Large intestine (tissue), 12 donors: ENCODE measurements at places on chromosomes 12 and 14. TPM values are rescaled to one million over a fixed set of nuclear protein-coding genes. Genes with fewer than 3 reads are reported as not detected.

DNA sequence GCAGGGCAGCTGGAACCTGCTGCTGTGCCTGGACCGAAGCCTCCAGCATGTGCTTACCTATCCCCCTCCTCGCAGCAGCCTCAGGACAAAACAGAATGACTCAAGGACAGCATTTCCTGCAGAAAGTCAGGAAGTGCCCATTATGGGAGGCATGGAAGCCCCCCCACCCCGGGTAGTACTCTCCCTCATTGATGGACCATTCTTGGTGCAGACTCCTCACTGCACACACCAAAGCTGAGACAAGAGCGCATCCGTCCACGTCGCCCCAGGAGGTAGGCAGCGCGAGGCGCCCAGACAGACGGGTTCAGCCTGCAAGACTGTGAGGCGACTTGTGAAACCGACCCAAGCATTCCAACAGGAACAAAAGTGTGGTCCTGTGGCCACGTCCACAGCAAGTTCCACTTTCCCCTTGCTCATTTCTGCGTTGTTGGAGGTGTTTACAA is 243.9 kb upstream of the ATXN7L3B start:
- DNase-seq = no peak

DNA sequence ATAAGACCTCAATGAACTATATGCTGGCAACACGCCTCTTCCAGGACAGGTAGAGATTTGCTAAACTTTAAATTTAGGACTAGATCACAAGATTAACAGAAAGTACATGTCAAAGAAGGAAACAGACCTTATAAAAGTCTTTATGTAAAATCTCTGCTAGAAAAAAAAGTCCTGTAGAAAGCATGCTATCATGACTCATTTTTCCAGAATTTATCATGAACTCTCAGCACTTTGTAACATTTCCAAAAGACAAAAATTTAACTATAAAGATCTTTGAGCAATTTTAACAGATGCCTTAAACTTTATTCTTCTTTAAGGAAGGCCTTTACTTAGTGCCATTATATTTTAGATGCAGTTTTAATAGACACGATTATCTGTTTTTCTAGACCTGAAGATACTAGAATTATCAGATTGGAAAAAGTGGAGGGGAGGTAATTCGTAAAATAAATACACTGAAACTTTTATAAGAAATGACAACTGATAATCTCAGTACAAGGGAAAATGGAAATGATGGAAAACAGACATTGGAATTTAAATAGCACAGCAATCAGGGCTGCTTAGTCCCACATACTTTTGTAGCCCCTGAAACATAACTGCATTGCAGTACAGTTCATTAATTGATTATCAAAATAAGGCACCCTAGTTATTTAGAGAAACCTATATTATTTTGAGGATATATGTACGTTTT is 92.0 kb downstream of the TTLL5 start:
- DNase-seq = no peak

- DNase-seq = no peak
Measured at GRCh38 chr12:20507711-20508110, 139.4 kb downstream of the PDE3A start.

- peak; percentile 14 for DNase-seq
Measured at GRCh38 chr12:107992870-107993451, 136.1 kb upstream of the WSCD2 start.

DNA sequence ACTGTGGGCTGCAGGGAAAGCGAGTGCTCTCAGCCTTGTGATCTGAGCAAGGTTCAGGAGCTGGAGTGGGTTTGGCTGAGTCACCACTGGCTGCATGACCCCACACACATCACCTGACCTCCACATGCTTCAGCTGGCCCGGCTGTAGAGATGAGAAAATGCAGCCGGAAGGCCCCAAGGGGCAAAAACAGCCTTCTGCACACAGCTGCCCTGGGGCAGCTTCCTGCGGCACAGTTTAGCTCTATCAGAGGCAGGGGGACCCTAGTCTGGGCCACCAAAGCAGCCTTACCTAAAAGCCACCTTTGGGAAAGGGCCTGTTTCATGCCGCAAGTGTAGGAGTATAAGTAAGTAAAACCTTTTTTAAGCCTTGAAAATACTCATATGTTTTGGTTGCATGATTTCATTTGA is 123.3 kb downstream of the SSPN start:
- peak; percentile 89 for DNase-seq

Gene SMIM41
- 0.88 TPM for polyA plus RNA-seq

- DNase-seq = peak; percentile 62
Measured at GRCh38 chr12:27705263-27705662, 5.4 kb upstream of the MRPS35 start.

DNA sequence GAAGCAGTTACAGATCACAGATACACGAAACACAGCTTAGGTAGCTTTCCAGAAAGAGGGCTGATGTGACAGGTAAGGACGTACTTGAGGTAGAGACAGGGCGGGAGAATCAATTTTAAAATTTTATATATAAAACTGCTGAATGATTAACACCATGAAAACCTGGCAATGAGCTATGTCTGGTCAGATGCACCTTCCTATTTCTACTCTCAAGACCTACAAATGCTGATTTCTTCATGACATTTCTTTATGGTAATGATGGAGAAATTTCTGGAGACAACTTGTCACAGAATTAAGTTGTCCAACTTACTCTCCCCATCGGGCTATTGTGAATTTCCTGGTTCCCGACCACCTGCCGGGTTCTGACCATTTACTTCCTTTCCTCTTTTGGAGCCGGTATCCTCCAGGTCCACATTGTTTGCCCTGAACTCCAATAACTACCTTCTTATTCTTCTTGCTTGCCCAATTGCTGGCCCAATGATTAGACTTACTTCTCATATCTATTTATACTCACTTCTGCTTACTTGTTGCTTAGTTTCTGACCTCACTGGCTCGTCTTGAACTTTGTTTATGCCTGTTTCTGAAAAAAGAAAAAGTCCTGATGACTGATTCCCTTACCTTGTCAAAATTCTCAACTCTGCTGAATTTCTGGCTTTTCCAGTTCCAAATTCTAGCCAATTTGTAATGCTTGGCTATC is 12.8 kb upstream of the ATP2B1 start:
- DNase-seq = no peak

Gene TRPV4
- polyA plus RNA-seq = 0.76 TPM

Gene VRTN
- 0.69 TPM for polyA plus RNA-seq

- DNase-seq = no peak
Measured at GRCh38 chr12:39931857-39932256, 174.0 kb downstream of the SLC2A13 start.

- DNase-seq = peak; percentile 82
Measured at GRCh38 chr12:124273630-124274029, 21.3 kb upstream of the RFLNA start.

DNA sequence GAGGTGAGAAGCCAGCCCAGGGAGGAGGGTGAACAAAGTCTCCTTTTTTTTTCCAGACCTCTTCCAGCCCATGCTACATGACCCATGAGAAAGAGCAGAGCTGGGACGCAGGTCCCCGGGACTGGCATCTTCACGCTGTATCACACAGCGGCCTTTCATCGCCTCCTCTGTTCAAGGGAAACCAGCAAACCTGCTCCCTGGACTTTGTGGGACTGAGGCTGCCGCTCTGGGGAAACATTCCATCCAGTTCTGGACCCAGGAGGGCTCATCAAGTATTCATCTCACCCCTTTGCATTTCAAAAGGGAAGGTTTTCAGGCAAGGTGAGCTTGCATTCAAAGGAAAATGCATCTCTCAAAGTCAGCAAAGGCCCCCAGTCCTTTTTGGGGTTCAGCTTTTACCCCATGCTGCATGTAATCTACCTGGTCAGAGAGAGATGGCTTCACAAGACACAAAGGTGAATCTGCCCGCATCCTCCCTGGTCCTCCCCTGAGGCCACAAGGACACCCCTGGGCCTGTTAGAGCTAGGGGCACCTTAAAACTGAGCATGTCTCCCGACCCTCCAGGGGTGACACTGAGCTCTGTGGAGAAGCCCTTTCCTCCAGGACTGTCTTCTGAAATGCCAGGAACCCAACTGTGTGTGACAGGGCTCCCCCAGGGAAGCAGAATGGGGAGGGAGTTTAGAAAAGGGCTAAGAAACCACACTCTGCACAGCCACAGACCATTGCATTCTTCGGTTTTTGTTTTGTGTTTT is 21.2 kb upstream of the MEG3 start:
- no peak for DNase-seq

DNA sequence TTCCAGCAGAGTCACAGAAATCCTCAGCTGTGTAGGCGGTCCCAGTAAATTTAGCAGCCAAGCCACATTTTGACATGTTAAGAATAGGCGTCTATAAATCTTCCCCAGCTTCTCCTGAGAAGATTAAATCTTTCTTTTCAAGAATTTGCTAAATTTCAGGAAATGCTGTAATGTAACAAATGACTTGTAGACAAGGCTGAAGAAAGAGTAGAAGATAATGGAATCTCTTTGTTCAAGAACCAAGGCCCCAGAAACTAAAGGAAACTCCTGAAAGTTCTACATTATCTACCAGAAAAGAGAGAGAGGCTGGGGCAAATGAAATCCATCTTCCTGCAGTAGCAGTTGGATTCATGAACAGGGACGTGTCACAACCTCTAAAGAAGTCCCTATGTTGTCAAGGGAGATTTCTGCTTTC is 760.3 kb downstream of the NOVA1 start:
- DNase-seq = no peak

DNA sequence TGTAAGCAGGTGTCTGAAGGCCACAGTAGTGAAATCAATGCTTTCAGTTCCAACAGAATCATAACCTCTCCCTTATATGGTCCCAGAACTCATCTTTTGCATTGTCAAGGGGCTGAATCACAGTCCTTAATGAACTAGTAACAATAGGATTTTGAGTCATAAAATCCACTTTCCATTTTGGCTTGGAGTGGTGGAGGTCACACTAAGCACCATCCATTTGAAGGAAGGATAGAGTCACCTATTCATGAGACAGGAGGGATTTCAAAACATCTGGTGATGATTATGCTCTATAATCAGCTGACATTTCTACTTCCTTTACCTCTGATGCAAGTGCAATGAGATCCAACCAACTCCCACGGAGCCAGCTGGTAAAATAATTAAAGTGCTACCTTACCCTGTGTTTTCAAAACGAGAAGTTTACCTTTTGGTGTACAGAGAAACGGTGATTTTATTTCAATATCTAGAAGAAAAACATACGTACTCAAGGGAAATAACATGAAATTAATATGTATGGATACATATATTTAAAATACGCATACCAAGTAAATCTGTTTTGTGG is 59.1 kb downstream of the TMEM132D start:
- no peak for DNase-seq

DNA sequence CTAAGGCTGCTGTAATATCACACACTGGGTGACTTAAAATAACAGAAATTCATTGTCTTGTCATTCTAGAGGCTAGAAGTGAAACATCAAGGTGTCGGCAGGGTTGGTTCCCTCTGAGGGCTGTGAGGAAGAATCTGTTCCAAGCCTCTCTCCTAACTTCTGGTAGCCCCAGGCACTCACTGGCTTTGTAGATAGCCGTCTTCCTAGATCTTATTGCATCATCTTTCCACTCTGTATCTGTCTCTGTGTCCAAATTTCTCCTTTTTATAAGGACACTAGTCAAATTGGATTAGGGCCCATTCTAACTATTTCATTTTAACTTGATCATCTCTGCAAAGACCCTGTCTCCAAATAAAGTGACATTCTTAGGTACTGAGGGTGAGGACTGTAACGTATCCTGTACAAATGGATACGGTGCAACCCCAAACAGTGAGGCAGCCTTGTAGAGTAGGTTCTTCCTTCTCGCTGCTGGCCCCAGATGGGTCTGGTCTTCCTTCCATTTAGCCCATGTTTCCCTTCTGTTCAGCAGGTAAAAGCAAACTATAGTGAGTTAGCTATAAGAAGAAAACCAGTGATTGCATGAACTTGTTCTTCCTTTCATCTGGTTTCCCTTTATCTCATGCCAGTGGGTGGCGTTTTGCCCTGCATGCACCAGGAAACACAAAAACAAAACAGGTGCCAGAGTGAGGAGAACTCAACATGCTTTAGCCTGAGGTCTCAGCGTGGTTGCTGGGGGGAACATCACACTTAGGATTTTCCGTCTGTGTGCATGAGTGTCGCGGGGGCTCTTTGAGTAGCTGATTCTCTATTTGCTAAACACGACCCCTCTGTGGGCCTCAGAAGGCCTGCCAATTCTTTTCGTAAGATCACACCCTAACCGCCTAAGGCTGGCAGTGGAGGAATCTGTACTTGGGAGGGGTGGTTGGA is 19.5 kb downstream of the TTC9 start:
- DNase-seq = no peak

DNA sequence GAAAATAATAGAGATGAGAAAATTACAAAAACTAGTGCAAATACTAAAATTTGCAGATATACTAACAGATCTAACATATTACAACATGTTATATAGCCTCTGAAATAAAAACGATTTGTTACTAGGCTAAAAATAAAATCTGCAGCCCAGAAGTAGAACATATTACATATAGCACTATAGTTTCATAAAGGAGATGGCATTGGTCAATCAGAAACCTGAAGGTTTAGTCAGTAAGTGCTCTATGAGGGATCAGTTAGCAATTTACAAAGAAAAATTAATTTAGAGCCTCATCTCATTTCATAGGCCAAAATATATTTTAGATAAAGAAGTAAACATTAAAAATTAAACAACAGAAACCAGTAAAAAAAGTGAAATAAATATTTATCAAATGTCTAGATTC is 41.0 kb downstream of the IFNG-AS1 start:
- DNase-seq = no peak

DNA sequence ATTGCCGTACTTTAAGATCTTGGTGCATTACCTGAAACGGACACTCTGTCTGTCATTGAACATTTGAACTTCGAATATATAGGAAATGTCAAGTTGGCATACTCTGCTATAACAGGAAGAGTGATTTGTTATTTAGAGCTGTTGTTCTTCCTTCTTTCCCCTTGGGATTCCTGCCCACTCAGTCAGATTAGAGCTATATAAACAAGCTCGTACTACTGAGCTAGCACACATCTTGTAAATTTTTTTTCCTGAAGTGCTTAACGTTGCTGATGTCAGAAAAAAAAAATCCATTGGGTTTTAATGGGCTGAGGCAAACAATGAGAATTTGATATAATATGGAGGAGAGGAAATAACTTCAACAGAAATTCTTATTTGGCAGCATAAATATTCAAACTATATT is 26.8 kb downstream of the RGS6 start:
- DNase-seq = peak; percentile 9

Gene SOX5
- 3.5 TPM for polyA plus RNA-seq

DNA sequence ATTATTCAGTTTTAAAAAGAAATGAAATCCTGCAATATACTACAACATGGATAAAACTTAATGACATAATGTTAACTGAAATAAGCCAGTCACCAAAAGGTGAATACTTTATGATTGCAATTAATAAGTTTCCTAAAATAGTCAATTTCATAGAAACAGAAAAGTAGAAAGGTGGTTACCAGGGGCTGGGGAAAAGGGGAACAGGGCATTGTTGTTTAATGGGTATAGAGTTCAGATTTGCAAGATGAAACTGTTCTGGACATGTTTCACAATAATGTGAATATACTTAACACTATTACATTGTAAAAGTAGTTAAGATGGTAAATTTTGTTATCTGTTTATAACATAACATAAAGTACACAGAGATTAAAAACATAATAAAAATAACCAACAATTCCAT is 550.9 kb downstream of the CCER1 start:
- DNase-seq = no peak

Gene CLEC1B
- 0.19 TPM for polyA plus RNA-seq

Gene DCN
- 568 TPM for polyA plus RNA-seq
